ENCODE measurements at places on chromosomes 3 and 15.

GRCh38 chr3:105139881-105140560, 226.7 kb upstream of the ALCAM start:
- no peak for DNase-seq

- DNase-seq, result no peak
These were observed 76.9 kb downstream of the HES1 start for GRCh38 chr3:194212845-194213331.

- DNase-seq, result no peak
These were observed 22.0 kb downstream of the PRR23E start for GRCh38 chr3:127214975-127215374.

DNA sequence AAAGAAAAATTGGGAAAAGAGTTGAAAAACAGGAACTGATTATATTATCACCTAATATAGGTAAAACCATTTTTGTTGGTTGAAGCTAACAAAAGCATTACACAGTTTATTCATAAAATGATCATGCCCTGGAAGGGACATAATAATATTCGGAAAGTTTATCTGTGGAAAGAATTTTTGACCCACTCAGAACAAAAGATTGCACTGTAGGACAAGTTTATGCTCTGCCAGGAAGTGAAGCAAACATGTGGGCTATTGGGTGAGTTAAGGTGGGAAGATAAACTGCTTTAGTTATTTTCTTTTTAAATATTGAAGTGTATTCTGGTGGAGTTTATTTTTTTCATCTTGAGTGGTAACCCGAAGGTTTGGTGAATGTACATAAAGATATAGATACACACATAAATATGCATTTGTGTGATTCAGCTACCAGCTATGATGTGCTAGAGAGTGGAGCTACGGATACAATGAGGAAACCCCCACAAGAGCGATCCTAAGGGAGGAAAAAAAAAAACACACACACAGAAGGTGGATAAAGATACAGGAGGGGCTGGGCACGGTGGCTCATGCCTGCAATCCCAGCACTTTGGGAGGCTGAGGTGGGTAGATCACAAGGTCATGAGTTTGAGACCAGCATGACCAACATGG, 506.4 kb upstream of the THBS1 start:
- no peak for DNase-seq

- no peak for DNase-seq
These were observed 166.9 kb downstream of the ABHD5 start for GRCh38 chr3:43857361-43858293.

DNA sequence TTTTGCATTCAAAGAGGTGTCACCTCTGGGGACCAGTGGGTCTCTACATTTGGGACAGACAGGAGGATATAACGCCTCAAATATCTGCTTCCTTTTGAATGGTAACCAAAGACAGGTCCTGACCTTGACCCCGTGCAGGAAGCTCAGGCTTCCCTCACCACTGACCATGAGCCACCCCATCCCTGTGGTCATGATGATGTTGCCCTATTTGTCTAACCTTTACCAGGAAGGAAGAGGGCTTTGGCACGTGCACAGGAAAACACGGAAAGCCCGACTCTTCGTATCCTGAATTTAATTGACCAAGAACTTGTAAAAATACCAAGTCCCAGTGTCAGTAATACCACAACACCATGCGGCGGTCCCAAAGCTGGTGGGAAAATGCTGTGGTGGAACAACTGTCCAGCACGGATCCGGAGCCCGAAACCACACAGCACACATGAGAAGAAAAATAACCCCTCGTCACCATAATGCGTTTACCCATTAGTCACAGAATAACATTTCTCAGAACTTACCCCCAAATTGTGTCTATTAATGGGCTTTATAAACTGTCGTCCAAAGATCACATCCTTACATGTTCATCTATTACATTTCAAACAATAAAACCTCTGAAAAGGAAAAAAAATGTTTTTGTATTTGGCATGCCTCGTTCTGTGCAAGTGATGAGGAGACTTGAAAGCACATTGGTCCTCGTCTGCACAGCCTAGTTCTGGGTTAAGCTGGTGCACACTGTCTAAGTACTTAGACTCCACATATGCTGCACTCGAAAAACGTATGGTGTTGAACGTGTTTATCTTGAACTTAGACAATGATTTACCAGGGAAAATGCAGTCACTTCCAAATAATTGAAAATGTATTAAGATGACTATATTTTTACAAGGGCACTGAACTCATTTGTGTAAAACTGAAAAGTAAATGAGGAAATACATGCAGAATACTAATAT, 118.9 kb upstream of the IGF1R start:
- no peak for DNase-seq

GRCh38 chr15:62482785-62483429, 317.8 kb upstream of the C2CD4B start:
- no peak for DNase-seq

- no peak for DNase-seq
These were observed 18.4 kb upstream of the NEK10 start for GRCh38 chr3:27387625-27388024.

DNA sequence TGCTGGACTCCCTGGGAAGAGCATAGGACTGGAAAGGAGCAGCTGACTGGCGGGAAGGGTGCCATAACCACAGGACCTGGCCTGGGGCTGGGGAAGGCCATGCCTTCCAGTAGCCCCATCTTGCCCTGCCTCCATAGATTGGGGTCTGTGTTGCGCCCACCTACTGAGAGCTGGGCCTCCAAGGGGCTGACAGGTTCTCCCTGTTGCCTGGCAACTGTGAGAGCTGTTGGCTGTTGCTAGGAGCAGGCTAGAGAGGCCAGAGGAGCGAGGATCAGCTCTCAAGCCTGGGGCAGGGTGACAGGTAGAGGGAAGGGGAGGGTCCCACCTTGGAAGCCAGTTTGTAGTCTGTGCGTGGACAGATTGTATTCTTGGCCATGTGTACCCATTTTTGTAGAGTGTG, 2.8 kb upstream of the GNAI2 start:
- no peak for DNase-seq

DNA sequence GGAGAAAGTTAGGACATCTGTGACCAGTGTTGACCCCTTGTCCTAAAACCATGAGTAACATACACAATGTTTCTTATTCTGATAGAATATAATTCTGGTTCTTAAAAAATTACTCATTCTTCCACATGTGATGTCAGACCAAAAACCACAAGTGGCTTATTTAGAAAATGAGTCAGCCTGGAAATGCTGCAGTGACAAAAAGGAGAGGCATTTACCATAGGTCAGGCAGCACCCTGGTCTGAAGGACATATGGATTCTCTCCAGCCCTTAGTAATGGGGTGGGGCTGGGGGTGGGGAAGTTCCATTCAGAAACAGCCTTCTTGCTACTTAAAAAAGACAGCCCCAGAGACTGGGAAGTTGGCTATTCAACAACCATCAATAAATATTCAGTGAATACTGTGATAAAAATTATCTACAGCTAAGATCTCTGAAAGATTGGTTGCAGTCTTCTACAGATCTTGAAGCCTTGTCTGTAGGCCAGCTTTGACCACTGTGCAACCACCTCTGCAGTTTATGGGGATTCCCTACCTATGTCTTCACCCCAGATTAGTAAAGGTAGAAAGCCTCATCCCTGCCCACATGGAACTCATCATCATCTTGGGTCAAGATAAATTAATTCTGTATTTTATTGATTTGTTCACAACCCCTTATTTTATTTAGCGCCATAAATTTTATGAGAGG, 34.9 kb upstream of the TIMP4 start:
- DNase-seq, result peak; percentile 46

GRCh38 chr3:195020921-195021320, 250.0 kb downstream of the XXYLT1 start:
- DNase-seq, result no peak

DNA sequence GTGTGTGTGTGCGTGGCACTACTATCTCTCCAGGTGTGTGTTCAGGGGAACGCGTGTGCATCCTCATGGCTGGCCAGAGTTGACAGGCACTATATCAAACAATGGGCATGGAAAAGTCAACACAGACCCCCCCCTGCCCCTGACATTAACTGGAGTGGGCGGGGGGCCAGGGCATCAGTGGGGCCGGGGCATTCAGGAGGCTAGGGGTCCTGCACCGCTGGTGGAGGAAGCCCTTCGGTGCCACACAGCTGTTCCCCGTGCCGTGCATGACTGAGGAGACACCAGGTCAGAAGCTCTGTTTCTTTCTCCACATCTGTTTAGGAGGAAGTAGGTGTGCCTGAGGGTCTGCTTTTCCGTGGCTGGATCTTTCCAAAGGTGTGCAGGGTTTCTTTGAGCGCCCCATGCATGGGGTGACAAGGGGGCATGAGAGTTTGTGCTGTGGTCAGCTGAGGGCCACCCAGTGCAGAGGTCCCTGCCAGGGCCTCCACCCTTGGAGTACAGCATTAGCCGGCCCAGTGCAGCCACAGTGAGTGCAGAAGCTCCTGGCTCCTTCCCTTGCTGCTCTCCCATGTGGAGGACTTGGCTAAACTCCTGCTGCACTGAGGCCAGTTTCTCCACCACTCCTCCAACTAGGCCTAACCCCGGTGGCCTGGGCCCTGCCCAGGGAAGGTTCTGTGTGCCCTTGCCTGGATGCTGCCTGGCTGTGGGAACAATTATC, 7.5 kb downstream of the C3orf22 start:
- peak; percentile 9 for DNase-seq

DNA sequence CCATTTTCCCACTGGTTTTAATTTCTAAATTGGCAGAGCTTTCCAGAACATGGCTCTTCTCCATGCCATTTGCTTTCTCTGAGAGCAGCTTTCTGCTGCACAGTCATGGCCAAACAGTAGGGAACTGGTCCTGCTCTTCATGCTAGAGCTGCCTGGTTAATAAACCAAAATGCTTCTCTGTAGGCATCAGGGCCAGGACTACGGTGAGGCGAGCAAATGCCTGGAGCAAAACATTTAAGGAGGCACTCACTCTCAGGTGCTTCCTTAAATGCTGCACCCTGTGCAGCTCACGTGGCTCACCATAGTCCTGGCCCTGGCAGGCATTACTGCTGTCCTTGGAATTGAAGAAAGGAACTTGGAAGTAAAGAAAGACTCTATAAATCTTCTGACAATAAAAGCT, 48.5 kb upstream of the PPP2R3A start:
- DNase-seq, result no peak

GRCh38 chr3:64675687-64676247, 12.0 kb downstream of the ADAMTS9 start:
- no peak for DNase-seq

- DNase-seq, result no peak
These were observed 34.8 kb upstream of the RASA2 start for GRCh38 chr3:141452045-141452444.

GRCh38 chr15:79956354-79956939, 14.5 kb downstream of the BCL2A1 start:
- no peak for DNase-seq

DNA sequence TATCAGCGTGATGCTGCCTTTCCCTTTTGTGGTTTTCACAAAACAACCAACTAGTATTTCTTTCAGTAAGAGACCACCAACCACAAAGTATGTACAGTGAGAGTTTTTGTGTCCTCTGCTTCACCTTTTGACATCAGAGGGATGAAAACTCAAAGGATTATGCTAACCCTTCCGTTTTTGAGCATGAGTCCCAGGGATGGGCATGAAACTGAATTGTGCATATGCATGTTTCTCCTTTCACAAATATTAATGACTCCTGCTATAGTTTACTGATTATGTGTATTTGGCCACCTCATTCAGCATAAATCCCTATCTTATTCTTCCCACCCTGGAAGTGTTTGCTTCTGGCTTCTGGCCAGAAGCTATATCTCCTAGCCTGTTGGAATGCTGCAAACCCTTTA, 59.2 kb downstream of the RSRC1 start:
- DNase-seq, result no peak

- DNase-seq, result no peak
These were observed 37.4 kb upstream of the SNRK start for GRCh38 chr3:43248973-43249372.

- DNase-seq, result no peak
These were observed 34.5 kb upstream of the AP4E1 start for GRCh38 chr15:50873935-50874361.

GRCh38 chr15:42402455-42403205, 43.3 kb downstream of the CAPN3 start:
- no peak for DNase-seq

GRCh38 chr3:34012102-34012461, 213.7 kb downstream of the PDCD6IP start:
- no peak for DNase-seq

DNA sequence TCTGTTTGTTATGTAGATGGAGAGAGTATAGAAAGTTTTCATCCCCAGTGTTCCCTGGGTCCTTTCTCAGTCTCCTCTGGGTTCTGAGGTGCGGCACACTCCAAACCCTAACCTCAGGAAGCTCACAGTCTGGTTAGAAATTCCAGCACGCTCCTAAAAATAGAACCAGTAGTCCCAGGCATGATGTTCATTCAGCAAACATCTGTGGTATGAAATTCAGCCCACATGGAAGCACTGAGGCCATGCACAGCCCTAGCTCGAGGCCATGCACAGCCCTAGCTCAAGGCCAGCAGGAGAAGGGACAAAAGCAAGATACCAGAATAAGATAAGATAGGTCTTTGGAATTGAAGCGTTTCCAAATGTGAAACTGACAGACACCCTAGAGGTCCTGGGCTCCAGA, 82.3 kb upstream of the OXTR start:
- no peak for DNase-seq

DNA sequence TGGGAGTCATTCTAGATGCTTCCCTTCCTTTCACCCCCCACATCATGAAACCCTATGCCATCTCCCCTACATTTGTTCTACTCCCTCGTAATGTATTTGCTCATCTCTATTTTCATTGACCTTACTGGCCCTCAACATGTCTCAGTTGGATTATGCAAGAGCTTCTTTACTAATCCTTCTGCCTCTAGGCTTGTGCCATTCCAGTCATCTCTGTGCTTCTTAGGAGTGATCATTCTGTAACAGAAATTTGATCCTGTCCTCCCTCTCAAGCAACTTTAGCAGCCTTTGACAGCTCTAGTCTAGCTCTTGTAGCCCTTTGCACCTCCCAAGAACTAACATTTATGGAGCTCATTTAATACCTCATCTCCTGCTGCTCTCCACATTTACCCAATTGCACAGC, 64.7 kb downstream of the ISL2 start:
- no peak for DNase-seq

DNA sequence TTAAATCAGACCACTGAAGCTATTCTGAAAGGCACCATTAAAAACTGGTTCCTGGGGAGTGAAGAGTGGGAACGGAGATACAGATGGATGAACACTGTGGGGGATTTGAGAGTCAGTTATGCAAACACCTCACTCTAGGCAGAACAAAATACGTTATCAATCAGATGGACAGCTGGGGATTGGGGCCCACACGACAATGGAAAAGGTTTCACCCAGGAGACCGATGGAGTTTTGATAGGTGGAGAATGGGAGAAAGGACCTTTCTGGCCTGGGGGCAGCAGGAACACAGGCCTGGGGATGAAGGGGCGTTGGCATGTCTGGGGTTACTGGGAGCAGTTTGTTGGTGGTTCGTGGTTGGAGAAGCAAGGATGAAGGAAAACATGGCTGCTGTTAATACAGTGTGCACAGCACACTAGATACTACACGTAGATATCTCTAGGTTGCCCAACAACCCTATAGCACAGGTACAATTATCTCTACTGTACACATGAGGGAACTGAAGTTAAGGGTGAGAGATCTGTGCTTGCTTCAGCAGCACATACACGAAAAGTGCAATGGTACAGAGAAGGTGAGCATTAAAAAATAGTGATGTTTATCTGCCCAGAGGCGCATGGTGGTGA, 16.5 kb downstream of the ST6GAL1 start:
- DNase-seq, result no peak

Data from stimulated activated CD4-positive, alpha-beta T cell treated with anti-CD3 and anti-CD28 coated beads, Interleukin-2, amount 100 ng/mL, for 24 hours (primary cell).